ENCODE measurements at places on chromosomes 4 and X.

DNA sequence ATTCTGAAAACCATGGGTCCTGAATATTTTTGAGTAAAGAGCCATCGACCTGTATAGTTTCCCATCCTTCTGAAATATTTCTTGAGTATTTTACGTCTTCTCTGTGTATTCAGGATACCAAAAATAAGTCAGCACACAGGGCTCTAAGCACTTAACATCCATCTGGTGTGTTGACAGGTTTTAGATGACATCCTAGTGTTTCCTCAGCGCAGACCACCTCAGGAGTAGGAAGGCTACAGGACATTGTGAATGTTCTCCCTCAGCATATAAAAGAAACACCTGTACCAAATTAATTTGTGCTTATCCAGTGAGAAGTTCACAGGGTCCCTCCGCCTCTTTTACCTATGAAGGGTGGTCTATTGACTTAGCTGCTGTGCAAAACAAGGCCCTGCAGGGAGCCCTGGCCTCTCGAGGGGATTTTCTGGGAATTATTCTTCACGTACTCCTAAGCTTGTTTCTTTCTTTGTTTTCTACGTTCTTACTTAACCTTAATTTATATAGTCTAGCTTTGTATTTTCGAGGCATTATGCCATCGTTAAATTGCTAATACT is 241.8 kb downstream of the FBXO8 start:
- DNase-seq = no peak

- no peak for DNase-seq
Observed at GRCh38 chr4:174717828-174718227, 111.2 kb downstream of the GLRA3 start.

DNA sequence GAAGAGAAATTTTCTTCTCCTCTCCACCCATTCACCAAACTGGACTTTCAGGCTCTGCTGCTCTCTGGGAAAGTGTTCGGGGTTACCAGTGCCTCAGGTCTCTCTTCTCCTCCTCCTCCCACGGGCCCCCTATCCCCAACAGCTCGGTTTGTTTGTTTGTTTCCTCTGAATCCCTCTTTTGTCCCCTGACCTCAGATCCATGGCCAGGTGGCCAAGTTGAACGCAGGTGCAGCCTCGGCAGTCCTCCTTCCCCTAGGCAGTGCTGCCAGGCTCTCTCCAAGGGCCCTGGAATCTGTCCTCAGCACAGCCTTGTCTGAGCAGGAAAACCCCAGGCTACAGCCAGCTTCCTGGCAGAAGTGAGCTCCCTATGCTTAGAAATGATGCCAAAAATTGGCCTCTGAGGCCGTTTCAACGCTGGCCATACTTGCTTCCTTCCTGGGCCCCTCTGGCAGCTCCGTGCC is 60.0 kb downstream of the FHDC1 start:
- DNase-seq = no peak

- peak; percentile 4 for DNase-seq
Observed at GRCh38 chrX:28639451-28639850, 52.2 kb downstream of the IL1RAPL1 start.

DNA sequence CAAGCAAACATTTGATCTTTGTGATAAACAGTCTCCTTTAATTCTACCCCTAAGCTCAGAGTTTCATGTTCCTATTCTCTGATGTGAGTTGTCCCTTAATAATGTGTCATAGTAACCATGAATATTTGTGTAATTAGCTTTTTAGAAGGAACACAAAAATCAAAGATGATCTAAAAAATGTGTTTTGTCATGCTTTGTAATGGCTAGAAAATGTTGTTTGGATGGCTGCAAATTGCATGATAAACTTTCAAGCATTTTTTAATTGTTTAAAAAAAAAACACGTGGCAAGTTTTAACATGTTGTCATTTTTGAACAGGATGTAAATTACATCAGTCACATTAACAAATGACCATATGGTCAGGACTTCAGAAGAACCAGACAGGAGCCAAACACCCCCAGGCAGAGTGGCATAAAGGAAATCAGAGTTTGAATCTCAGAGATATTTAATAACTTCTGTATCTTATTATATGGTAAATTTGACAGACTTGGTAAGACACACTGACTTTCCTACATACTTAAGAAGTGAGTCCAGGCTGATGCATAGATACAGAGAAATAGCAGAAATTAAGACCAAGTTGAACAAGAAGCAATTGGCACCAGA is 223.9 kb upstream of the VEGFC start:
- peak; percentile 67 for DNase-seq

DNA sequence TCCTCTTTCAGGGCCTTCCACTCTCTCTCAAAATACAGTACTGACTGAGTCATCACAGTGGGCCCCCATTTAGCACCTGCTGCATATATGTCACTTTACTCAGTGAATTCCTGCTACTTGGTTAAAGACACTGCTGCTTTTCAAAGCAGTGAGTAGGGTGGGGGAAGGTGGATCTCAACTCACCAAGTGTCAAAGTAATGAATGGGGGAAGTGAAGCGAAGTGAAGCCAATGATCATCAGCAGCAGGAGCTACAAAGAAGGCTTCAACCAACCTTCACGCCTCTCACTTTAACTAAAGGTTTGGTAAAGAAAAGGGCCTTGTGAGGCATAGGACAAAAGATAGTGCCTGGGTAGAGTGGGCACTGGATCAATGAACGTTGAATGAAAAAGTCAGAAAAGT is 424.1 kb downstream of the SMARCA1 start:
- no peak for DNase-seq

- DNase-seq = no peak
Observed at GRCh38 chr4:164484551-164484950, 269.4 kb upstream of the SMIM31 start.

DNA sequence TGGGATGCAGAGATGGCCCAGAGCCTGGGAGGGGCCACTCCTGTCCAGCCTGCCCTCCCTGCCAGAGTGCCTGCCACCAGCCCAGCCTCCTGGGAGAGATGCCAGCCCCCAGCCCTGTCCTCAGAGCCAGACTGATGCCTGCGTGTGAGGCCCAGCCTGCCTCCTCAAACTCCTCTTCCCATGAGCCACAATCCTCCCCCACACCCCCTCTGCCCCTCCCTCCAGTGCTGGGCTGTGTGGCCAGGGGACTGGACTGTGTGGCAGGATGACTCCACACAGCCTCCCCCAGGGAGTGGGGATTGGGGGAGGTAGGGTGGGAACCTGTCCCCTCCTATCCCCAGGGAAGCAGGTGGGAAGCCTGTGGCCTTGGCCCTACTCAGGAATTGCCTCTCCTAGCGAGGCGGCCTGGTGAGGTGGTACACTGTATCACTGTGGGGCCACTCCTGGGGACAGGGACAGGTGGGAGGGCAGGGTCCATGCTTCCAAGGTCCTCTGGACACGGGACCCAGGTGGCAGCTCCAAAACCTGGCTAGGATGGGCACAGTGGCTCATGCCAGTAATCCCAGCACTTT is 4.3 kb upstream of the SH3BP2 start:
- DNase-seq = no peak

DNA sequence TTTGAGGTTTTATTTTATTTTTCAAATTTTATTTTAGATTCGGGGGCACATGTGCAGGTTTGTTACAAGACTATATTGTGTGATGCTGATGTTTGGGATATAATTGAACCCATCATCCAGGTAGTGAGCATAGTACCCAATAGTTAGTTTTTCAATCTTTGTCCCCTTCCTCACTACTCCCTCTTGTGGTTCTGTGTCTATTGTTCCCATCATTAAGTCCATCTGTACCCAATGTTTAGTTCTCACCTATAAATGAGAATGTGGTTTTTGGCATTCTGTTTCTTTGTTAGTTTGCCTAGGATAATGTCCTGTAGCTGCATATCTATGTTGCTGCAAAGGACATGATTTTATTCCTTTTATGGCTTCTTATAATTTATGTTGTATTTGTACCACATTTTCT is 767.2 kb upstream of the ADGRL3 start:
- no peak for DNase-seq

- DNase-seq = no peak
Observed at GRCh38 chrX:86910602-86911311, 606.8 kb upstream of the KLHL4 start.

GRCh38 chr4:82499738-82500434 is 61.9 kb downstream of the TMEM150C start:
- DNase-seq = no peak

- DNase-seq = no peak
Observed at GRCh38 chr4:119206178-119206577, 6.3 kb upstream of the USP53 start.

DNA sequence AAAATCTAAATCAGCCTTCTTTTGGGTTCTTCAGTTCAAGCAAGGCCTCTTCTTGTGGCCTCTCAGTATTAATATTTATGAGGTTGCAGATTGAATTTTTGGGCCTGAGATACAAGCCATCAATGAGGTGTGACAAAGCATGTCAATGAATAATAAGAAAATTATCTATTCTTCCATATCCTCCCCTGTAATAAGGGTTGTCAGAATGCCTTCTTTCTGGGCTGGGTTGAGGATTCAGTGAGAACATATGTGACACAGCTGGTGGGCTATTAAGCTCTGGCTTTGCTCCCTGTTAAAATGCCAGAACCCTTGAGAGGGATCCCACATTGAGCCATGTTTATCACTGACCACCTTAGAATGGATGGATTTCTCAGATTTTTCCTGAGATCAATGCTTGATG is 187.2 kb downstream of the AR start:
- DNase-seq = no peak

DNA sequence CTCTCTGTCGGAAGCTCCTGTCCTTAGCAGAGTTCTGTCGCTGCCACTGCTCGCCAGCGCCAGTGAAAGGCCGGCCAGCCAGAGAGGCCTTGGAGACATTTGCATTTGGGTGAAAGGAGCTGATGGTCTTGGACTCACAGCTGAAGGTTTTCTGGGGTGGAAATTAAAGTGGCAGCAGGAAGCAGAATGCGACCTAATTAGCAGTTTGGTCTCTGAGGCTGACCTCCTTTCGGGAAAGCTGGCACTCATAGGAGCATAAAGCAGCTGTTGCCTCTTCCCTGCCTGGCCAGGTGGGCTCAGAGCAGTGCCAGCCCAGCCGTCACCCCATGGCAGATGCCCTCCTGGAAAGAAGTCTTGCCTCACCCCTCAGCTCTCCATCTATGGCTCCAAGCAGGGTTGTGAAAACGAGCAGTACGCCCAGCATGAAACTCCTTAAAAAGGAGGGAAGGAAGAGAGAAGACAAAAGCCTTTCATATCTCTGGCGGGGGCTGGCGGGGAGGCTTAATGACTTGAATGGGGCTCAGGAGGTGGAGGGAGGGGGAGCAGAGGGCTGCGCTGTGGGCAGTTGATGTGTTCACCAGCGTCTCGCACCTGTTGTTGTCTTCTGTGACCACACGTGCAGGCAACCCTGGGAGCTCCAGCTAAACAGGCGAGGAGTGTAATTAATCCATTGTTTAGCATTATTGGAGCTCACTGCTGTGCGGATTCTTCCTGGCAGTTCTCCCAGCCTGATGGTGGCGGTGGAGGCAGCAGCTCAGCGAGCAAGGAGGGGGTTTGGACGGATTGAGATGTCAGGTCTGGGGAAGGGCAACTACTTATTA is 264.0 kb downstream of the MID1IP1 start:
- DNase-seq = no peak

- DNase-seq = peak; percentile 29
Observed at GRCh38 chr4:99405433-99406115, 29.6 kb downstream of the ADH7 start.

GRCh38 chr4:40261231-40262076 is 64.6 kb downstream of the RHOH start:
- DNase-seq = no peak

GRCh38 chrX:135477576-135477975 is 42.9 kb upstream of the INTS6L start:
- DNase-seq = peak; percentile 37

DNA sequence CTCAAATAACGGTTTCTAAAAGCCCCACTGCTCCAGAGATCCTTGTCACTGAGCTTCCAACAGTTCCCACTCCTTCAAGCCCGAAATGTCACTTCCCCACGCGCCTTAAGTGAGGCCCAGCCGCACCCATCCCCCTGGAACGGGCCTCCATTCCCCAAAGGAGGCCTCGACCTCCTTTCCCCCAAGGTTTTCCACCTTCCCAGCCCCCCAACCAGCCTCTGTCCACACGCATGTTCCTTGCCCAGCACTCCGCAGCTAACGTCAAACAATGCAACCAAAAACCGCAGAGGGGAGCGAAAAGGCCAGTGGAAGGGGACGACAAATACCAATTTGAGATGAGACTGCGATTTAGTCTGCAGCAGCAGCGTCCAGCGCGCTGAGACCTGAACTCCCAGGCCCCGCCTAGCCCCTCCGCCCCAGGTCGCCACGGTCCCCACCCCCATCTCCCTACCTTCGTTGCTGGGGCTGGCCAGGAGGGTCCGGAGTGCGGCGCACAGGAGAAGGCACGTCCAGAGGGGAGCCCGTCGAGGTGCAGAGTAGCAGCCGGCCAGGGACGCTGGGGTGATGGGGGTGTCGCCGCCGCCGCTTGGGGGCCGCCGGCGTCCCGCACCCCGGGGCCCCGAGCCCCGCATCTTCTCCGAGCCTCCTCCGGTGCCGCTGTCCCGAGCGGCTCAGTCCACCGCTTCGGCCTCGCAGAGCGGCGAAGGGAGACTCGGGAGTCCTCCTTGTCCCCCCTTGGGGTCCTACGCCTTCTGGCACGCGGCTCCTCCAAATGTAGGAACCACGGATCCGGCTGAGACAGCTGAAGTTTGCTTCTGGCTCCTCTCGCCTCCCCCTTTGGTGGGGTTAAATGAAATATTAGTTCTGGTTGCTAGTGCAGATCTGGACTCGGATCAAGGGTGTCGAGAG is 924 bp downstream of the EPHA5 start:
- DNase-seq = no peak

- no peak for DNase-seq
Observed at GRCh38 chrX:131861088-131861787, 161.9 kb upstream of the STK26 start.

DNA sequence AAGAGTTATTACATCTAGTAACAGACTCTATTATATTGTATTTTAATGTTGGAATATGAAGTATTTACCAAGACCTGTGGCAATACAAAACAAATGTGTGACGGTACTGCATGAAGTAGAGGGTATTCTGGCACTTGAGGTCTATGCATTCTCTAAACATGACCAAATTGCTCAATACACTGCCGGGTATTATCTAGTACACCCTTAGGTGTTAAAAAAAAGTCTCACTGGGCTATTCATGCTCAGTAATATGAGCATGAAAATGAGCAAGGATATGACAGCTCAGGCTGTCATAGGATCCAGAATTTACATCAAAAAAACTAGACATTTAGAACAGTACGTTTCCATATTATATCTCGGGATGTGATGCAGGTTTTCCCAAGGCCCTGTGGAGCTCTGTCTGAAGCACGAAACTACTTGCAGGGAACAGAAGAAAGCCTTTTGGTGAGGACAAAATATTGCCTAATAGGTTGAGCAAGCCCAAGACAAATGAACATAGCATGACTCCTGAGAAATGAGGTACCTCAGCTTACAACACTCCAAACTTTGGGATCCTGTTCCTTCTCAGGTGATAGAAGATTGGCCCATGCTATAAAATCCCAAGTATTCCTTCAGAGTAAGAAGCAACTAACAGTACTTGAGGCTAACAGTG is 74.1 kb upstream of the MAOA start:
- DNase-seq = no peak

DNA sequence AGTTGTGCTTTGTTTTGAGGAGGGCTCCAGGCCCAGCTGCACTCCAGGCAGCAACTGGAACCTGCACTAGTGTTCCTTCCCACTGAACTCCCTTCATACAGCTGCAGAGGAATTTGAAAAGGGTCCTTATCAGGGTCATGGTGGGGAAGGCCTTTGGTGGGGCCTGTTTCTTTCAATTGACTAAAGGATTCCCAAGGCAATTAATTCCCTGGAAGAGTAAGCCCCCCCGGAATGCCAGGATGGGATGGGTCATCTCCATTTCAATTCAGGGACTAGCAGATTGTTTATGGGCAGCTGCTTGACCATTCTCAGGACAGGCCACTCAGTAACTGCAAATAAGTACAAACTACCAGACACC is 45.3 kb downstream of the TSC22D3 start:
- DNase-seq = no peak

Data from RWPE1 (cell line).